Psoas muscle (tissue), 8 donors: ENCODE measurements at places on chromosomes 1 and 21. TPM values are rescaled to one million over a fixed set of nuclear protein-coding genes. Genes with fewer than 3 reads are reported as not detected.

ETNK2 gene
- polyA plus RNA-seq = 0.62 TPM

DNA sequence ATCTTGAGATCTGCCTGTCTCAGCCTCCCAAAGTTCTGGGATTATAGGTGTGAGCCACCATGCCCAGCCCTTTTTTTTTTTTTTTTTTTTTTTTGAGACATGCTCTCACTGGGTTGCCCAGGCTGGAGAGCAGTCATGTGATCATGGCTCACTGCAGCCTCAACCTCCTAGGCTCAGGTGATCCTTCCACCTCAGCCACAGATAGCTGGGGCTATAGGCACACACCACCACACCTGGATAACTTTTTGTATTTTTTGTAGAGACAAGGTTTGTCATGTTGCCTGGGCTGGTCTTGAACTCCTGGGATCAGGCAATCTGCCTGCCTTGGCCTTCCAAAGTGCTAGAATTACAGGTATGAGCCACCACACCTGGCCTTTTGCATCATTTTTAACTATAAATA is 17.7 kb upstream of the PRRC2C start:
- no peak for DNase-seq

DNA sequence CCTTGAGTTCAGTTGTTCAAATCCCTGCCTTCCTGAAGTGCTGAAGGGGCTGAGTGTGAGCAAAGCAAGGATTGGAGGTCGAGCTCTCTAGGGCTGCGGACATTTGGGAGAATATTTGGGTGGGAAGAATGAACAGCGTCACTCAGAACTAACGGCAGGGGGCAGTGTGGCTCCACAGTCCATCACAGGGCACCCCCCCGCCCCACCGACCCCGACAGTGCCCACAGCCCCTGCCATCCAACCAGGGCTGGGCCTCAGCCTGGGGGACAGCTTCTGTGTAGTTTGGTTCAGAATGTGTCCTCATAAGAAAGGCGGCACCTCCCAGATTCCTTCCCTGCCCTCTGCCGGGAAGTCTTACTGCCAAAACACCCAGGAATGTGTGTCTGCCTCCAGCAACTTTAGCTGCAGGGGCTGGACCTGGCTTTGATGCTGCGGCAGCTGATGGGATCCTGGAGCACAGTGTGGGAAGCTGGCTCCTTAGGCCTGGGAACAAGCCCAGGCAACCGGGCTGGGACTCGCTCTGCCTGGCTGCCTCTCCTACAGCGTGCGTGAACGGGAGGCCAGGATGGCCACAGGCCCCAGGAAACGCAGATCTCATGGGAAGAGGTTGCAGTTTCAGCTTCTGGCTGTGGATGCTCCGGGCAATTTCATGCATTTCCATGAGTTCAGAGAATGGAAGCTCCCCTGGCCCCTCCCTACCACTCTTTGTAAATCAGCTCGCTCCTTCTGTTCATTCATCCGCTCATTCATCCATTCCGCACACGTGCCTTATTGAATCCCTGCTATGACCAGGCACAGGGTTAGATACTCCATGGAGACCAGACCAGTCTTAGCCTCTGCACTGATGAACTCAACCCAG is 104.9 kb upstream of the TMPRSS2 start:
- DNase-seq = peak; percentile 90

GRCh38 chr1:174112489-174113162 is 46.7 kb upstream of the RABGAP1L start:
- no peak for DNase-seq

ESRRG gene
- polyA plus RNA-seq = 2.8 TPM

DNA sequence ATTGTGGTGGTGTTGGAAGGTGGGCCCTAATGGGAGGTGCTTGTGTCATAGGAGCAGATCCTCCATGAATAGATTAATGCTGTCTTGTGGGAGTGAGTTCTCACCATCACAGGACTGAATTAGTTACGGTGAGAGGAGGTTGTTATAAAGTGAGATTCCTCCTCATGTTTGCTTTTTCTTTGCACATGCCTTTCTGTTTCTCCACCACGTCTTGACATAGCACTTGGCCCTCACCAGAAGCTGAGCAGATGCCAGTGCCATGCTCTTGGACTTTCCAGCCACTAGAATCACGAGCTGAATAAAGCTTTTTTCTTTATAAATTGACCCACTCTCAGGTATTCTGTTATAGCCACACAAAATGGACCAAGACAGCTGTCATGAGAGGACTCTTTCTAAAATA is 194.8 kb downstream of the PTPRU start:
- no peak for DNase-seq

DNA sequence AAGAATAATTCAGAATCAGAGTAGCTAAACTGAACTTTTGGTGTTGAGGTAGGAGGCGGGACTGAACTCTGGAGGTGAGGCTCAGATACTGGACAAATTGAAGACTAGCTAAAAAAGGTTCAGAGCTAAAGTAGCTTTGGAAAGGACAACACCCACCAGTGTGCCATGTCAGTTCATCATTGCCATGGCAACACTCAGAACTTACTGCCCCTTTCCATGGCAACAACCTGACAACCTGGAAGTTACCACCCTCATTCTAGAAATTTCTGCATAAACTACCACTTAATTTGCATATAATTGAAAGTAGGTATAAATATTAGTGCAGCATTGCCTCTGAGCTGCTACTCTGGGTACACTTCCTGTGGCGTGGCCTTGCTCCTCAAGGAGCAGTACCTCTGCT is 30.3 kb upstream of the POGK start:
- no peak for DNase-seq

DNA sequence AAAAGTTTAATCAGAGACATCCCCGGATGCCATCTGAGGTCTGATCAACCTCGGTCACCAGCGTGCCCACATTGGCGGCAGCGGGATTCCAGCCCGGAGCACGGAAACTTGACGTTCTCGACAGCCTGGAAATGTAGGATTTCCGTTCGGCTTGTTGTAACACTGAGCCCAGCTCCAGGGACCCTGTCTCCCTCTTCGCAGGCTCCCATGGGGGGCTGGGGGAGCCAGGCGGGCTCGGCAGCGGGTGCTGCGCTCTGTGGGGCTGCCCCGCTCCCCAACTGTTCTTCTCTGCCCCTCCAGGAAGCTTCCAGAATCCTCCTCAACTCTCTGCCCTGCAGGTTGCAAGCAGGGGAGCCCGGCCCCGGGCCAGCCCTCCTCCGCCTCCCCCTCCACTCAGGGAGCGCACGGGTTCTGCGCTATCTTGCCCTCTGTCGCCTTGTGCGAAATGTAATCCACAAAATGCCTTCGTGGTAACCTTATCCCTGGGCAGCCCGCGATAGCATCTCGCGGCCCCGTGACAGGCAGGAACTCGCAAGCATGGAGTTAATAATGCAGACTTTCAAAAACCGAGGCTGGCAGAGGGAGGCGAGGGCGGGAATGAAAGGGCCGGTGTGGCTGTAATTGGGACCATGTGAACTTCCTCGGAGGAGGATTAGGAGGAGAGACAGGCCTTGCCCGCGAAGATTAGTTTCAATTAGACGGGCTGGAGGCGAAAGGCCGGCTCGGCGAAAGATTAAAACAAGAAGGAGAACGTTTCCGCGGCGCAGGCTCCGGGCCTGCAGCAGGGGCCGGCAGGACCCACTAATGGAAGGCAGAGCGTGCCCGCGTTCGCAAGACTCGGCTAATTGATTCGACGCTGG is 53.9 kb upstream of the TTC34 start:
- peak; percentile 47 for DNase-seq

SPATA17 gene
- 0.52 TPM for polyA plus RNA-seq

- no peak for DNase-seq
These were observed 3901.2 kb downstream of the SRGAP2C start for GRCh38 chr1:125085720-125086591.

ACTL8 gene
- not detected for polyA plus RNA-seq

GRCh38 chr1:30194741-30195423 is 528.5 kb downstream of the MATN1 start:
- DNase-seq = no peak

DNA sequence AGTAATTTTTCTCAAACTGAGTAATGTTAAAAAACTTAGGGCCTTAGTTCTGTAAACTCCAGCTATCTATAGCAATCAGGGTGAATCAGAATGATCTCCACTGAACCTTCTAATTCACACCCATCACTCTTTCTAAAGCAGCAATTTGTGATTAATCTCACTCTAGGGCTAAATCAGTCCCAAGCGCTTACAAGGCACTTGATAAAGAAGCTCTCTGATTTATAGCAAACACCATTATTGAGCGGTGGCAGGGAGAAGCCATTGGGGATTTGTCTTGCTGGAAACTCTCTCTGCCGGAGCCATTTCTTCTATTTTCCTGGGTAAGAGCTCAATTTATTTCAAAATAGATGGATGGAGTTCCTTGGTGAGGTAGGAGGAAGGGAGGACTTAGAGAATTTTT is 77.0 kb downstream of the OMA1 start:
- no peak for DNase-seq

MFSD2A gene
- 0.92 TPM for polyA plus RNA-seq

DNA sequence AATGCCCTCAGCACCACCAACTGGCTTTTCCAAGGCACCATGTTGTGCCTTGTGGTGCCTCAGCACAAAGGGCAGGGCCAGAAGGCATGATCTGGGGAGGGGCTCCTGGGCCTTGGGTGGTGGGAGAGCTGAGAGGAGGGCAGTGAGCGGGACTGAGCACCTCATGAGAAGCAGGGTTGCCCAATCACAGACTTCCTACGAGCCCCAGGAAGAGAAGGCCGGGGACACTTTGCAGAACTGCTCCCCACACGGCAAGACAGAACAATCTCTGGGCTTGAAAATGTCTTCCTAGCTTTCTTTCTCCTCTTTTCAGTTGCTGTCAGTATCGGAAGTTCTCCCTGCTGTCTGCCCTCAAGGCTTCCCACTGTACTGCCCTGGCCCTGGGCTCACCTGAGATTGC is 6.8 kb downstream of the KCNJ10 start:
- no peak for DNase-seq

DNA sequence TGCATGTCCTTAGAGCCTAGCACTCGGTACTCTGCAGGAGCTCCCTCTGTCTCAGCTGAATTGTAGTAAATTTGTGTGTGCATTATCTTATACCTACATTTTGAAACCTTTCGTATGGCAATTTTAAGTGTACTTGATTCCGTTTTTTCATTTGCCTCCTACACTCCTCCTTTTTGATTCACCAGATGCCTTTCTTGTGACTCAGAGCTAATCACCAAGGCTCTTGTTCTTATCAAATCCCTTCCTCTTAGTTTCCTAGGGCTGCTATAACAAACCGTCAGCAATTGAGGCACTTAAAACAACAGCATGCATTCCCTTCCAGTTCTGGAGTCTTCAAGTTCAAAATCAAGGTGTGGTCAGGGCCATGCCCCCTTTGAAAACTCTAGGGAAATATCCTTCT is 261.0 kb downstream of the ASTN1 start:
- no peak for DNase-seq

- no peak for DNase-seq
These were observed 87.3 kb upstream of the TLR5 start for GRCh38 chr1:223230161-223230881.

- no peak for DNase-seq
These were observed 687.7 kb upstream of the ADGRL4 start for GRCh38 chr1:79694241-79694640.

GNAT2 gene
- polyA plus RNA-seq = 0.16 TPM

RNF187 gene
- 34.8 TPM for polyA plus RNA-seq

VSIG8 gene
- polyA plus RNA-seq = not detected

GRCh38 chr1:179095377-179095776 is 13.5 kb downstream of the TOR3A start:
- no peak for DNase-seq

DNA sequence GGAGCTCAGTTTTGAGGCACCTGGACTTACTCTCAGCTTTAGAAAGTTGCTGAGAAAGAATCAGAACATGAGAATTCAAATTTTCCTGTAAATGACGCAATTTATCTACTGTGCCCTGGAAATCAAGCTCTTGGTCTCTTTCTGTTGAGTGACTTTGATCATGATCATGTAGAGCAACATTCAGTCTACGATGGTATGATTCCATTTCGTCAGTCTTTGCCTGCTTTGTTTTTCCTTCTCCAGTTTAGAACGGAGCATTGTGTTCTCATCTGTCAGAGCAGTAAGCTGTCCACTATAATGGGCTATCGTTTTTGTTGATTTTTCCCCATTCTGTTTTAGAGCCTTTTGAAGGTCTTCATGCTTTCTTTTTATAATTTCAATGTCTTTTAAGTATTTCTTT is 20.7 kb downstream of the SFT2D2 start:
- no peak for DNase-seq

- DNase-seq = no peak
These were observed 980 bp upstream of the CLDN19 start for GRCh38 chr1:42740851-42741580.

KIF2C gene
- polyA plus RNA-seq = 1.2 TPM

DNA sequence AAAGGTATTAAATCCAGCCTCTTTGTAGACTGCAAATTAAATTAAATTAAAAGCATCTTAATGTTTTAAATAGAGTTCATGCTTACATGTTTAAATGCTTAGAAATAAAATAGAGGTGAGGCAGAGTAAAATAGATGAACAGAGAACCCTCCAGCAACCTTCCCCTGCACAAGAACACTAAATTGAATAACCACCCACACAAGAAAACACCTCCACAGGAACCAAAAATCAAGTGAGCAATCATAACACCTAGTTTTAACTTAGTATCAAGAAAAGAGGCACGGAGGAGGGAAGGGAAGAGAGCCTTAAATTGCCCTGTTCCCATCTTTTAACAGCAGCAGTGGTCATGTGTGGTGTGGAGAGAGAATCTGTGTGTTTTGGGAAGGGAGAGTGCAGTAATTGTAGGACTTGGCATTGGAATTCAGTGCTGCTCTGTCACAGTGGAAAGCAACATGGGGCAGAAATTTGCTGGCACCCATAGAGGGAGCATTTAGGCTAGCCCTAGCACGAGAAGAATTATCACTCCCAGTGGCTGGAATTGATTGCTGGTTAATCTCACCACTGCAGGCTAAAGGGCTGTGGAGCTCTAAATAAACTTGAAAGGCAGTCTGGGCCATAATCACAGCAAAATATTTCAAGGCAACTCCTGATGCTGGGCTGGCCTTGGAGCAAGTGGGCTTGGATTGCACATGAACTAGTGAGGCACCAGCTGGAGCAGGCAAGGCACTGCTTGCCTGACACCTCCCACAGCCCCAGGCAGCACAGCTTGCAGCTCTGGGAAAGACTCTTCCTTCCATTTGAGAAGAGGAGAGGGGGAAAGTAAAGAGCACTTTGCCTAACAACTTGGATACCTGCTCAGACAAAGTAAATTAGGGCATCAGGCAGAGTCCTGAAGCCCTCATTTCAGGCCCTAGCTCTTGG is 1478.8 kb downstream of the NCAM2 start:
- no peak for DNase-seq

DNA sequence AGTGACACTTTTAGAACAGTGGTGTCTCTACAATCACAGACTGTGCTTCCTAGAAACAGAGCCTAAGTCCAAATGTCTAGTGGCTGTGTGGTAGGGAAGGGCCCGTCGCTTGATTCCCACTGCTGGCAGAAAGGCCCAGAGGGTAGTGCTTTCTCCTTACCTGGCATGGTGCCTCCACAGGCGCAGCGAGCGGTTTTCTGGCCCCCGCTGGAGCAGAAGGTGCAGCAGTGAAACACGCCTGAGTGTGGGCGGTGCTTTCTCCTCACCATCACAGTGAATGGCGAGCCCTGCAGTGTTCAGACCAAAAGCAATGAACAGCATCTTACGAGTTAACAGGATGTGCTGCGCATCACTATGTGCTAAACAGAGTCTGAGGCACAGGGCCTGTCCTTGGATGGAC is 8.3 kb downstream of the TRIM45 start:
- no peak for DNase-seq
